Inflammatory macrophage treated with lipopolysaccharide for 4 hours (primary cell): ENCODE measurements at places on chromosomes 12 and 14.
A peak's percentile ranks its signal among the peaks of the same experiment; 100 is the strongest.

GRCh38 chr12:118219772-118220171, 83.8 kb downstream of the PEBP1 start:
- DNase-seq = no peak

GRCh38 chr14:101719045-101719645, 42.4 kb upstream of the PPP2R5C start:
- no peak for DNase-seq

- DNase-seq = no peak
Observed at GRCh38 chr14:90375934-90376333, 20.9 kb upstream of the CALM1 start.

DNA sequence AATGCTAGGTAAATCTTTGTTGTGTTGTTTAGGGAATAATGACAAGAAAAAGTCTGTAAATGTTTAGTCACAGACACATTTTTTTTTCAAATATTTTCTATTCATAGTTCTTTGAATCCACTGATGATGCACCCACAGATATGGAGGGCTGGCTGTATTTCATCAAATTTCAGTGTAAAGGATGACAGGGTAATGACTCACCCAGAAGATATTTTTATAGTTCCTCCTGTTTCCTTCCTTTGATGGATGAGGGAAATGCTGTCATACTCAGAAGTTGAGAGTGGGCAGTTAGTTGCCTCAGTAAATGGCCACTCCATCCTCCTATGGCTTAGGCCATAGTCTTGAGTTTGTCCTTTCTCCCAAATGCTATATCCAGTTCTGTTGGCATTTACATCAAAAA, 76.9 kb upstream of the REP15 start:
- DNase-seq = peak; percentile 89

GRCh38 chr12:14993117-14993516, 20.3 kb downstream of the PDE6H start:
- no peak for DNase-seq

GRCh38 chr14:30210630-30211029, 283.0 kb upstream of the PRKD1 start:
- no peak for DNase-seq

DNA sequence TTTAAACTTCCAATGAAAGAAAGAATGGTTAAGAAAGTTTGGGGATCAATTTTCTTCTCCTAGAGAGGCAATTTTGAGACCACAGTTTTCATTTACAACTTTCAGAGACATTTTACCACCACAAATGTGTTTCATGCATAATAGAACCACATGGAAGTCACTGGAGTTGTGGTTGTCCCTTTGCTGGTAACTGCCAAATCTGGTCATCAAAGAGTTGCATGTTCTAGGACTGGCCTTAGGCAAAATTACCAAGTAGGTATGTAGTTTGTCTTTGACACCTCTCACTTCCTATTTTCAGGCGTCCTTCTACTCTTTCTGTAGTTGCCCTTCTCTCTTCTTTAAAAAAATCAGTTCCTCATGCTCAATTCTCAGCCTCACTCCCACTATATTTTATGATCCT, 54.3 kb upstream of the TMX1 start:
- no peak for DNase-seq

- no peak for DNase-seq
Observed at GRCh38 chr14:67975470-67975869, 155.9 kb downstream of the RAD51B start.

GRCh38 chr12:30884799-30885198, 41.7 kb upstream of the TSPAN11 start:
- no peak for DNase-seq
